ENCODE measurements at places on chromosomes 6 and 20.

DNA sequence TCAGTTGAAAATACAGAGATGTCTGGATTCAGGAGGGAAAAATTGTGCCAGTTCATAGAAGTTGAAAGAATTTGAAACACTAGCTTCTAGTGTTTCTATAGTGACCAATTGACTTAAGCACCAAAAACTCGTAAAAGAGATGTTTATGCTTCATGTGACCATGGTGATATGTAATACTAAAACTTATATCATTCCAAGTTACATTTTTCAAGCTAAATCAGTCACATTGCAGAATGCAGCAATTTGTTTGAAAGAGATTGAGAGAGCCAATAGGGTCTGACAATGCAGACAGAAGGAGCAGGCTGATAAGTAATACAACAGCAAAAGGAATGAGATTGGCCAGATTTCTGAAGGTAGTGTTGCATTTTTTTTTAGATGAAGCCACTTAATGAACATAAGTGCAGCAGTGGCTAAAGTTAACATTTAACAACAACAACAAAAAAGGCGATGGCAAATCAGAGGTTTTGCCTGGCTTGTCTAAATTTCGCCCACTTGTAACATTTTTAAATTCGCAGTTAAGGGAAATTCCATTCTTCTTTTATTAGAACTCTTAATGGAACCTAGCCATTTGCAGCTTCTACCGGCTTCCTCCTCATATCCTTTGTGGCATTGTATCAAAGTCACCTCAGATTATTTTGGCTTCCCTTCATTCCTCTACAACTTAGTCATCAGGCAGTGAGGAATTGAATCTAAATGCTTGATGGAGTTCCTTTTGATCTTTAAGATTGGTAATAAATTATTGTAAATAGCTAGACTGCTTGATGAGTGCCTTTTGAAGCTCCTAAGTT is 484.0 kb upstream of the SOX4 start:
- no peak for DNase-seq

GRCh38 chr6:158571826-158572652 is 12.1 kb downstream of the TMEM181 start:
- no peak for DNase-seq

DNA sequence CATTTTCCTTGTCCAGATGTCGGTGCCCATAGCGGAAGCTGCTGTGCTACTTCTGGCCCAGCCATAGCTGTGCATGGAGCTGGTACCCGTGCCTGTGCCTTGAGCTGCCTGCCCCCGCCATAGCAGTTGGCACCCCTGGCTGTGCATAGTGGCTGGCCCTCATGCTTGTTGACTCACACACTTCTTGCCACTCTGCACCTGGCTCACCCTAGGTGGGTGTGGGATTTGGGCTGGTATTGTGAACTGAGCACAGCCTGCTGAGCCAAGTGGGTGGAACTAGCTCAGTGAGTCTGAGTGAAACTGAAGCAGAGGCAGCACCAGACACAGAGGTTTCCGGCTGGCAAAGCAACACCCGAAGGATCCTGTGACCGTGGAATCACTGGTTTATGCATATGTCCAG is 689.5 kb upstream of the EYS start:
- no peak for DNase-seq

DNA sequence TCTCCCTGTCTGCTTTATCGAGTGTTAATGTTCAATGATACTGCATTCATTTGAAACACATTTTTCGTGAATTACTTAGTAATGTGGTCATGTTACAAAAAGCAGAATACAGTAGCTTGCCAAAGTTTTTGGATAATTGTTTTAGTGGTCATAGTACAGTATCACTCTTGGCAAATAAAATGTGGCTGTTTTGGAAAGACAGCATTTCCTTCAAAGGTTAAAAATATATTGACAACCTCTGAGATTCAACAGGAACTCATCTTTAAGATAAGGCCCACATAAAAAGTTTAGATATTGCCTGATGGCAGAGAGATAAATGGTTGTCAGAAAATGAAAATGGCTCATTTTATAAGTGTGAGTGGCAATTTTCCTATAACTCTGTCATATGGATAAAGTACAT is 297.7 kb upstream of the MAN1A1 start:
- DNase-seq: no peak

GRCh38 chr20:48905297-48905647 is 16.2 kb upstream of the ARFGEF2 start:
- no peak for DNase-seq

DNA sequence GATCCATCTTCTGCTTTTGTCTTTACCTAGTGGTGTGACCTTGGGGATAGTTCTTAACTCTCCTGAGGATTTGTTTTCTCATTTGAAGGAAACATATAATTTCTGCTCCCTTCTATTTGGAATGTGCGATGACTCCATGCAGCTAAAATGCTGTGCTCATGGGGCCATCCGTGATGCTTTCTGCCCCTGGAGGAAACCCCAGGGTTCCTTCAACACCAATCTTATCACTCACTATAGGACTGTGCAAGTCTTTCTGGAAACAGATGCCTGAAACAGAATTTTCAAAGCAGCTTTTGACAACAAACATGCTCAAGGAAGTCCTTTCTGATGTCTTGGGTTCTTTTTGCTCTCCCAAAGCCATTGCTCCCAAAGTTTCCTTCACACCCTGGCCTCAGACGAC is 128.8 kb upstream of the GGTLC1 start:
- DNase-seq: no peak

DNA sequence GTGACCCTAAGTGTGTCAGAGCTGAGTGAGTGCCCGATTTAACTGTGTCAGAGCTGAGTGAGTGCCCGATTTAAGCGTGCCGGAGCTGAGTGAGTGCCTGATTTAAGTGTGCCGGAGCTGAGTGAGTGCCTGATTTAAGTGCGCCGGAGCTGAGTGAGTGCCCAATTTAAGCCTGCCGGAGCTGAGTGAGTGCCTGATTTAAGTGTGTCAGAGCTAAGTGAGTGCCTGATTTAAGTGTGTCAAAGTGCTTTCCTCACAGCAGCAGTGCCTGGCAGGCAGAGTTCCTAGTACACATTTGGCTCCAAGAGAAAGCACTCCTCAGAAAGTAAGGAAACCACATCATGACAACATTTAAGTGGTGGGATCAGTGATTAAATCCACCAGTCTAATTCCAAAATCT is 13.2 kb downstream of the SERAC1 start:
- no peak for DNase-seq

- DNase-seq: no peak
Observed at GRCh38 chr6:78483553-78484197, 383.7 kb upstream of the IRAK1BP1 start.

GRCh38 chr20:36215778-36216177 is 20.5 kb upstream of the AAR2 start:
- DNase-seq: no peak

DNA sequence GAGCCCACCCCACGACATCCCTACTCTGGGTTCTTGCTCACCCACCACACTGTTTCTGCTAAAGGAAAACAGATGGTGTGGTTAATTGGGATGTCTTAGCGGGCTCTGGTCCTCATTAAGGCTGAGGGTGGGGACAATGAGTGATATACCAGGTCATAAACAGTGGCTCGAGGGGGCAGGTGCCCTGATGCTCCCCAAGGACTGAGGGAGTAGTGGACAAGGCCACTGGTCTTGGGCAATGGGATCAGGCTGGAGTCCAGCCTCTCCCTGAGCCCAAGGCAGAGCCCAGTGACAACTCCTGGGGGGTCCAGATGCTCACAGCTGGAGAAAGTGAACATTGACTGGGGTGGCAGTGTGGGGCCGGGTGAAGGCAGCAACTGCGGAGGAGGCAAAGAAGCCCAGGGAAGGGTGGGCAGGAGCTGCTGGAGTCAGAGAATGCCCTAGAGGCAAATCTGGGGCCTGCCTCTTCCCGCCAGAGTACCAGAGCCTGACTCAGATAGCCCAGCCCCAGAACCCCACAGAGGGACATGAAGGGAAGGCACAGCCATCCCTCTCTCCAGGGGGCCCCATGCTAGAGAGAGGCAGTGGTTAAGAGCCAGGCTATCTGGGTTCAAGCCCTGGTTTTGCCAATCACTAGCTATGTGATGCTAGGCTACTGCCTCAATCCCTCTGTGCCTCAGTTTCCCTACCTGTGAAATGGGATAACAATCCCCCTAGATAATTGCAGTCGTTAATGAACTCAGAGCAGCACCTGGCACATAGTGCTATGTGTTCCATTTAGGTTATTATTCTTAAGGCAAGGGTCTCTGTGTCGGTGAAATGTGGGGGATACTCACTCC is 72.3 kb downstream of the MRPL14 start:
- no peak for DNase-seq

- DNase-seq: no peak
Observed at GRCh38 chr6:118502169-118502568, 45.9 kb upstream of the PLN start.

DNA sequence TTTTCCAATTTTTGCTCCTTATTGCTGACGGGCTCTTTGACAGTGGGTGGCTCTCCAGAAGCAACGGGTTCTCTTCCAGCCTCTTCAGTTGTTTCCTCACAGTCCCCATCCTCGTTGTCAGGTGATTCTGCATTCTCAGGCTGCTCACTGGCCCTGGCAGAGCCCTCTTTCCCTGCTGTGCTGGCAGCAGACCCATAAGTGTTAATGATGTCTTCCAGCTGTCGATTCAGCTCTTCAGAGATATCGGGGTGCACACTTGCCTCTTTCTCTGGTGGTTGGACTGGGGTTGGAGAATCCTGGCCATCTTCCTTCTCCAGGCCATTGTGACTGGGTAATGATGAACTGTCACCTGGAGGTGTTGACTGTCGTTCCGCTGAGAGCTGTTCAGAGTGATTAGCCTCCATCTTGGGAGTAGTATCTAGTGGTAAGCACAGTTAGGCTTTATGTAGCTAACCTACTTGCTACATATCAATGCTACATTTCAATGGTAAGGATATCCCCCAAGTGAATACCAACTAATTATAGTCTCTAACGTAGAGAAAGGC is 3.2 kb downstream of the TXLNB start:
- DNase-seq: no peak

GRCh38 chr6:160775792-160776580 is 73.9 kb downstream of the PLG start:
- DNase-seq: no peak

DNA sequence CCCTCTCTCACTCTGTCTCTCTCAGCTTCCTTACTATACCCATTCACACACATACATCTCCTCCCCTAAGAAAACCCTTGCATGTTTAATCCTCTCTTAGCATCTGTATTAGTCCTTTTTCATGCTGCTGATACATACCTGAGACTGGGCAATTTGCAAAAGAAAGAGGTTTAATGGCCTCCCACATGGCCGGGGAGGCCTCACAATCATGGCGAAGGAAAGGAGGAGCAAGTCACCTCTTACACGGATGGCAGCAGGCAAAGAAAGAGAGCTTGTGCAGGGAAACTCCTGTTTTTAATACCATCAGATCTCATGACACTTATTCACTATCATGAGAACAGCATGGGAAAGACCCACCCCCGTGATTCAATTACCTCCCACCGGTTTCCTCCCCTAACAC is 398.5 kb upstream of the SASH1 start:
- DNase-seq: no peak

- no peak for DNase-seq
Observed at GRCh38 chr6:151835396-151835795, 27.9 kb downstream of the ESR1 start.

- DNase-seq: no peak
Observed at GRCh38 chr20:20063941-20064702, 11.8 kb downstream of the CFAP61 start.

DNA sequence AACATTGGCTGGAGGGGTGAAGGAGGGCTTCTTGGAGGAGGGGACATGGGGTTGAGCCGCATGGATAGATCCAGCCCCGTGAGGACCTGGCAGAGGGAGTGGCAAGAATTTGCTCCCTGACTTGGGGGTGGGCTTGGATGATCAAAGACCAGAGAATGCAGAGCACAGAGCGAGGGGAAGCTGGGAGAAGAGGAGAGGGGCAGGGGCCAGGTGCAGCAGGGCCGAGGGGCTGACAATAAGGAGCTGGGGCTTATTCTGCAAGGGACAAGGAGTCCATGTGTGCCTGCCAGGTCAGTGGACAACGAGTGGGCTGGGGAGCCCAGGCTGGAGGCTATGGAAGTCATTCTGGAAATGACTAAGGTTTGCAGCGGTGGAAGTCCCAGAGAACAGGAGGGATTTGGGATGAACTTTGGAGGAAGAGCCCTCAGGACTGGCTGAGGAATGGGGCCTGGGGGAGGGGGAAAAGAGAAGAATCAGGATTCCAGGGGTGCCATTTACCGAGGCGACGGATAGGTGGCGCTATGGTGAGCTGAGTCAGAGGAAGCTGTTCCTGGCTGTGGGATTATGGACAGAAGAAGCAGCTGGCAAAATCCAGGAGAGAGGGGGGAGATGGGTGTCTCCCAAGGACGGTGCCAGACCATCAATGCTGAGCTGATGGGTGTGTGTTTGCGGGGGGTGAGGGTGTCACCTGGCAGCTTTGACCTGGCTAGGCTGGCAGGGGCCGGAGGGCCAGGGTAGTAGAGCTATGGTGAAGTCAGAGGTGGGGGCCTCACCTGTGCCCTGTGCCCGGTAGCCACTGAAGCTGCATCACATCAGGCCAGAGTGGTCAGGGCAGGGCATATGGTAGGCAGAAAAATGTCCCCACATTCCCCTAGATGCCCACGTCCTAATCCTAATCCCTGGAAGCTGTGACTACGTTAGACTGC is 7.8 kb downstream of the KCNG1 start:
- DNase-seq: peak; percentile 35

- DNase-seq: no peak
Observed at GRCh38 chr6:111686932-111687266, 81.2 kb upstream of the TRAF3IP2 start.

- DNase-seq: no peak
Observed at GRCh38 chr6:6008648-6009421, 2.1 kb upstream of the NRN1 start.

GRCh38 chr20:651713-652614 is 1.0 kb downstream of the SRXN1 start:
- no peak for DNase-seq

- DNase-seq: no peak
Observed at GRCh38 chr20:64038224-64038564, 2.2 kb downstream of the C20orf204 start.

DNA sequence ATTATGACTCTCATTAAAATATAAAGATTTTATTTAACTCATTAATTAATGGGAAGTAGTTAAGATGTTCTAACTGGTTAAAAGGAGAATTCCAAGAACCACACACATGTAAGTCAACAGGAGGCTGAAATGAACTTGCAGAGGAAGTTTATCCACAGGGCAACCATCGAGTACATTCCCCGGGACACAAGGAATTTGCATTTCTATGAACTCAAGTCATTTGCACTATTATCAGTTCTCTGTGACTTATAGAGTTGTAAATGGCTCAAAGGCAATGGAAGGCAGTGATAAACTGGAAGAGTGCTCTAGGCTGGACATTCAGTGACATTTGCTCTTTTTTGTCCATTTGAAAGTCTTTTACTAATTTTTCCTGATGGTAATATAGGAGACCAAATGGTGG is 97.4 kb downstream of the SNX5 start:
- DNase-seq: no peak

Measured in hypothalamus (tissue), 51 donors.